Stimulated activated CD8-positive, alpha-beta memory T cell treated with anti-CD3 and anti-CD28 coated beads, Interleukin-12 subunit alpha, Interleukin-12 subunit beta, amount 100 ng/mL, for 4 hours (primary cell): ENCODE measurements at places on chromosomes 1 and 21.

- peak; percentile 26 for DNase-seq
These were observed 33.5 kb upstream of the IL19 start for GRCh38 chr1:206736878-206737728.

DNA sequence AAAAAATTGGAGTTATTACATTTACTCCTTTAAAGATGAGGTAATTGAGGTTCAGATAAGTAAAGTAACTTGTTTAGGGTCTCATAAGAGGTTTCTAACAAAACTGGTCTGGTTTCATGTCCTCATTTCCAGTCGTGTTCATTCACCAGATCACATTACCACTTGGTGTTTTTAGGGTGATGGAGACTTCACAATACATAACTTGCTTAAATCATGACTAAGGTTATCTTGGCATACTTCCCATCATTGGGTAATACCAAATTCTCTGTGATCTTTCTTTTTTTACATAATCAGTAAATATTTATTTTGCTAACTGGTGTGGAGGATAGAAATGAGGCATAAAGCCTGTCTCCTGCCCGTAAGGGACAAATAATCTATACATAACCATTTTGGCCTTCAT lies 31.6 kb upstream of the RPTN start:
- DNase-seq: no peak

DNA sequence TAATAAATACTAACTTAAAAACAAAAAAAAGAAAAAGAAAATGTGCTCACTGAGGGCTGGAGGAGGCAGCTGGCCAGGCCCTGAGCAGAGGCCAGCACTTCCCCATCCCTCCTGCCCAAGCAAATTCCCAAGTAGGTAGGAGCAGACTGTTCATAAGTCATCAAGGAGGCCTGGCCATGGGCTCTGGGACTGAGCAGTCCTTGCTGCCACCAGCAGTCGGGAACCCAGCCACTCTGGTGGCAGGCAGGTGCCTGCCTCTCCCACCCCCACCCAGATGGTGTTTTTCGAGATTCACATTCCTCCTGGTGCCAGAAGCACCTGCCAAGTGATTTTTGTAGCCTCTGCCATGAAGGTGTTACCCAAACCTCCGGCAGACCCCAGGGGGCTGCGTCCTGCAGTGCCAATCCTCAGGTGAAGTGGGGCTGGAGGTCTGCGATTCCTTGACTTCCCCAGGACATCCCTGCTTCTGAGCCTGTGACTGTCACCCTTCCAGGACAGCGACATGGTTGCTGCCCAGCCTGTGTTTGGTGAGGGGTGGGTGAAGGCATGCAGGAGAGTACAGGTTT lies 204.2 kb upstream of the TMEM51 start:
- no peak for DNase-seq

DNA sequence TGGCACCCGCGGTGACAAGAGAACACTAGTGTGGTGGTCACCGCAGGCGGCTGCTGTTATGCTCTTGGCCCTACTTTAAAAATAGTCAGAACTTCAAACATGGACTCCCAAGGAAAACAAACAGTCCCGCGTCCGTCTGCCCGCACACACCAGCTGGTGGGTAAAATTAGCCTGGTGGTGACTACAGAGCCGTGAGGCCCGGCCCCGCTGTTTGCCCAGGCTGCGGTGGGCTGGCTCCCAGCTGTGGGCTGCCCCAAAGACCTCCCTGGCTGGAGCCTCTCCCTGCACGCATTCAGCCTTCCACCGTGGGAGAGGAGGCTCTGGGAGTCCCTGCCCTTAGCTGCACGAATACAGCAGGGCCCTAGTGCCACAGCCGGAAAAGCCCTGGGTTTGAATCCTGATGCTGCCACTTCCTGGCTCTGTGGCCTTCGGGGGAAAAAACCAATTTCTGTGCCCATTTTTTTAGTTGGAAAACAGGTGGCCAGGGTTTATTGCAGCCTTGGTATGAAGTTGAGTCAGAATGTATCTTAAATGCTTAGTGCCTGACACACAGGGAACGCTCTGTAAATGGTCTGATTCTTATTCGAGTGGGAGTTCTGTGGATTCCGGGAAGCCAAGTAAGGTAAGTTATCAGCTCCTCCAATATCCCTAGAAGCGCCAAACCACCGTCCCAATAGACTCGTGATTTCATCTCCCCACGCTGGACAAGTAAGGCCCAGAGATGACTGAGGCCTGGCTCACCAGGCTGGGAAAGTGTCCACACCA lies 58.2 kb downstream of the ALPL start:
- no peak for DNase-seq

DNA sequence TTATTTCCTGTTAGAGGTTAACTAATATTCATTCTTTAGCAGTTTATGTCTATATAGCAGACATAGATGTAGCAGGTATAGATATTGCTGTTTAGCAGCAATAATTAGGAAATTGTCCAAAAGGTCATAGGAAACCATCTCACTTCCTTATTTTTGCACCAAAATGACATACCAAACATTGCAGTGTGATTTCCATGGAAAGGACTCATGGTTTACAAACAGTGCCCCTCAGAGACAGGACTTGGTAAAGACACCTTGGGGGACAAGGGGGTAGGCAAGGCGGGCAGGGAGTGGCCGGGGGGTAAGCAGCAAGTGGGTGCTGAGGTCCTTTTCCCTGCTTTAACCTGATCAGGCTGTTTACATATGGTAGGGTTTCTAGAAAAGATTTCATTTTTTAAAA lies 30.5 kb downstream of the BATF3 start:
- no peak for DNase-seq

GRCh38 chr1:7298145-7298544 lies 473.0 kb upstream of the VAMP3 start:
- no peak for DNase-seq

DNA sequence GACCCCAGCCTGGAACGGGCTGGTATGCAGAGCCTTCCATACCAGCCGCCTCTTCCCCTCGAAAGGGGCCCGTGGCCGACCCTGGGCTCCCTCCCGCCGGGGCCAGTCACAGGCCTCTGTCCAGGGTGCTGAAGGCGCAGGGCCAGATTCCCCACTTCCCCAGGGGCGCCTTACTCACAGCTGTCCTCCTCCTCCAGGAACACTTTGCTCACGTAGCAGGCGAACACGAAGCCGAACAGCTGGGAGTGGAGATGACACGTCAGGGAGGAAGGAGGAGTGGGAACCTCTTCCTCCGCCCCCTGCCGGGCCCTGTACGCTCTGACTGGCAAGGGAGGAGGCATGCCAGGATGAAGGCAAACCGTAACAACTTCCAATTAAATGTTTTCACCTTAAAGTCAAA lies 57.3 kb downstream of the NKAIN1 start:
- peak; percentile 6 for DNase-seq

DNA sequence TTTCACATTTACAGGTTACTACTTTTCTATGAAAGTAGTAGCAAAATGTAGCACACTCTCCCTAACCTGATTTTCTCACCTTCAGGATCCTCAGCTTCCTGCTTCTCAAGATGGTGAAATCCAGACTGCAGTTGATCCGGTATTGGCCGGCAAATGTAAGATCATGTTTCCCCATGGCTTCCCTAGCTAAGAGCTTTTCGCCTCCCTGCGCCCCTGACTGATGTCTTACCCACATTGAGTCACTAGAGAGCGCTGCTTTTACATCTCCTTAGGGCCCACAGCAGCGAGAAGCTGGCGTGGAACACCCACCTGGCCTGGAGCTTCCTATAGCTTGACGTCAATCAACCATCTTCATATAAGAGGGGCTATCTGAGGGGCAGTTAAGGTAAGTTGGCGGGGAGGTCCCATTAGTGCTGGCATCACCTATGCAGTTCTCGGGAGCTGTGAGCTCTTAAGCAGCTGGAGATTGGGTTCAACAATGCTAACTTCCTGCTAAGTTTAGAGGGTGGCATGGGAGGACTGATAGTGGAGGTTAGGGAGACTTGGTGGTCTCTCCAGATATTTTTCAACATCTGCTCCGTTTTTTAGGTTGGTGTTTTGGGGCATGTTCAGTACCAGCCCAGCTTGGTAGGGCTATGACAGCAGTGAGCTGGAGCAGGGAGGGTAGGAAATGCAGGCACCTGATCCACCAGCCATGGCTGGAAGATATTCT lies 5.5 kb downstream of the PTPN7 start:
- no peak for DNase-seq

DNA sequence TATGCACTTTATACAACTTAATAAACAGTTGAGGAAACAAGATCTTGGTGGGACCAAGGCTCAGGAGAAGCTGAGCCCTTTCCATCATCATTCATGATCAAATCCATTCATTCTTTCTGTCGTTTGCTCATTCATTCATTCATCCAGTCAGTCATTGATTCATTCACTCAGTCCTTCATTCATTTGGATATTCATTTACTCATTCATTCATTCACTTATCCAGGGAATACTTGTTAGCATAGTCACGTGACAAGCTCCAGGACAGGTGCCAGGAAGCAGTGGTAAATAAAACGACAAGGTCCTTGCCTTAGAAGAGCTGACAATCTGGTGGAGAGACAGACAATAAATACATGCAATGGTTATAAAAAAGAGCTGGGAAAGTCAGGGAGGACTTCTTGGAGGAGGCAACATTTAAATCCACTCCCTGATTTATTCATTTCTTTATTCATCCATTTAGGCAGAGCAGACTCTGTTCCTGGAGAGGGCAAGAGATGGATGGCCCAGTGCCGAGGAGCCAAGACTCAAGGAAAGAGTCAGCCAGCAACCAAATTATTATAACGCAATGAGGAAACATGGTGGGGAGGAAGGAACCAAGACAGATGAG lies 74.1 kb upstream of the CASZ1 start:
- no peak for DNase-seq

DNA sequence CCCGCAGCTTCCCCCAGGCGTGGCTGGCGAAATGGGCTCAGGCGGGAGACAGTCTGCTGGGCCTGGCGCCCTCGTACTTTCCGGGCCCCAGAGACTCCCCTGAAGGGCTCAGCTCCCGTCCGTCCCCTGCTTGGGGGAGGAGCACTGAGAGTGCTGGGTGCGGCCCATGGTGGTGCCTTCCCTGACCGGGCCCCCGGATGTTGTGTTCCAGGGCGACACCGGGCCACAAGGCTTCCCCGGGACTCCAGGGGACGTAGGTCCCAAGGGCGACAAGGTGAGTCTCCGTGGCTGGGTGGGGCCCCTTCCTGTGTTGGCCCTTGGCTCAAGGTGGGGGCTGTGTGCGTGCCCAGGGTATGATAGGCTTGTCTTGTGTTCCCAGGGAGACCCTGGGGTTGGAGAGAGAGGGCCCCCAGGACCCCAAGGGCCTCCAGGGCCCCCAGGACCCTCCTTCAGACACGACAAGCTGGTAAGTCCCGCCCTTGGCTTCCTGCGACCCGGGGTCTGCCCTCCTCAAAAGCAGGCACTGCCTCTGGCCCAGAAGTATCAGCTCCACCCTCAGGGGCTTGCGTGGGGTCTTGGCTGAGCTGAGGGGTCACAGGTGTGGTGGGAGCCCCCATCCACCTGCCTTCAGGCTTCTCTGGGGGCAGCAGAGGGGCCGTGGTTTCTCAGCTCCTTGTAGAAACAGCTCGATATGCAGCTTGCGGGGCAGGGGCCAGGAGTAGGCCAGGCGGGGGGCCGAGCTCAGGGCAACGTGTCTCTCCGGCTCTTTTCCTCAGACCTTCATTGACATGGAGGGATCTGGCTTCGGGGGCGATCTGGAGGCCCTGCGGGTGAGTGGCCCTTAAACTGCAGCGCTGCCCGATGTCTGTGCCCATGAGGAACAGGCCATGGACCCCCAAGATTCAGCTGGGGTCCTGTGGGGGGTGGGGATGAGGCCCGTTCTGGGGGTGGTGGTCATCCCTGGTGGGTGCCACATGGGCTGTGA lies 62.3 kb downstream of the SLC19A1 start:
- DNase-seq: no peak

DNA sequence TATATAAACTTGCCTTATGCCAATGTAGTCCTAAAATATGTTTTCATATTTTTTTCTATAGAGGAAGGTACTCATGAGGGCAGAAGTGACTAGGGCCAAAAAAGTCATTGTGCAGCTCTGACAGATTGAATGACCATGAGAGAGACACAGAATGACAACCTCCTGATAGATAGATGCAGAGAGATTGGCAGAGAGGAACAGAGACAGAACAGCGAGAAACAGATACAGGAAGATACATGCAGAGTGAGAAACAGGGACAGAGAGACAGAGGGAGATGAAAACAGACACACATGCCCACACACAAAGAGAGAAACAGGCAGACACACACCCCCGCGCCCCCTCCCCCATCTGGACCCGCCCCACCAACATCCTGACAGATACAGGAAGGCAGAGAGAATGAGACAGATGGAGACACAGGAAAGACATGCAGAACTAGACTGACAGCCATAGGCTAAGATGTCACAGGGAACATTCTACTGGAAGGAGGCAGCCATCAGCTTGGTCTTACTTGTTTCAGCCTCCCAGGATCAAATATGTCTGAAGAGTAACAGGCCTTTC lies 211.1 kb downstream of the ST6GALNAC3 start:
- DNase-seq: no peak

GRCh38 chr1:213014642-213015041 lies 1.0 kb downstream of the ANGEL2 start:
- no peak for DNase-seq

- no peak for DNase-seq
These were observed 19.7 kb downstream of the ENSA start for GRCh38 chr1:150609732-150610131.

- no peak for DNase-seq
These were observed 6.7 kb downstream of the DEPDC1 start for GRCh38 chr1:68490046-68490651.

DNA sequence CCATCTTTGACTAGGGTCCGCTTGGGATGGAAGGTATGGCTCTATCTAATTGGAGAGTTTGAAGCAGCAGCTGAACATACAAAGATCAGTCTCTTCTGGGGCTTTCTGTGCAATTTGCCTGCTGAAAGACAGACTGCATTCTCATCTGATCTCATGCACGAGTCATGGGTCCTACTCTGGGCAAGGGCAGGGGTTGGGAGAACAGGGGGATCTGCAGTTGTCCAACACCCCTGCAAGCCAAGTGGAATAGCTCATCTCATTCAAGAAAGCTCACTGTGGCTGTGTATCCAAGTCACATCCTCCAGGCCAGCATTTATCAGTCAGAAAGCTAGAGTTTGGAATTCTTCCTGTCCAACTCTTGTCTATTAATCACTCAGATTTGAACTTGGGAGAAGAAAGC lies 177.2 kb upstream of the C8B start:
- DNase-seq: no peak

- no peak for DNase-seq
These were observed 85.4 kb downstream of the IGSF21 start for GRCh38 chr1:18192974-18193373.

DNA sequence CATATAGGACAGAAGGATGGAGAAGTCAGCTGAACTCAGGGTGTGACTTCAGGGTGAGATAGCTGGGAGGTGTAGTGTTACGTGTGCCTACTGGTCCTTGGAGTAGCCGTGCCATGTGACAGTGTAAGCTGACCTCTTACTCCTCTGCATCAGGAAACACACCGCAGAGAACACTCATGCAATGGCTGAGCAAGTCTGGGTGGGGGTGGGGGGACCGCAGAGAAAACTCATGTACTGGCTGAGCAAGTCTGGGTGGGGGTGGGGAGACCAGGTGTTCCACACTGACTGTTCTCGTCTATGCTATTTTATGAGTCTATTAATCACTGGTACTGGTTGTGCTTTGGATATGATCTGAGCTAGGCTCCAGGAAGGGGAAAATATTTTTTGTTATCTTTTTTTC lies 233.1 kb downstream of the PAPPA2 start:
- no peak for DNase-seq

- DNase-seq: no peak
These were observed 37.1 kb upstream of the GADD45A start for GRCh38 chr1:67647814-67648358.

GRCh38 chr1:219247441-219247840 lies 73.8 kb downstream of the LYPLAL1 start:
- no peak for DNase-seq
